RCC 7860 (cell line): ENCODE measurements at places on chromosomes 2 and 18.

- no peak for DNase-seq
Observed at GRCh38 chr2:134773335-134773734, 54.5 kb upstream of the TMEM163 start.

- no peak for DNase-seq
Observed at GRCh38 chr2:63525905-63526304, 62.4 kb downstream of the WDPCP start.

DNA sequence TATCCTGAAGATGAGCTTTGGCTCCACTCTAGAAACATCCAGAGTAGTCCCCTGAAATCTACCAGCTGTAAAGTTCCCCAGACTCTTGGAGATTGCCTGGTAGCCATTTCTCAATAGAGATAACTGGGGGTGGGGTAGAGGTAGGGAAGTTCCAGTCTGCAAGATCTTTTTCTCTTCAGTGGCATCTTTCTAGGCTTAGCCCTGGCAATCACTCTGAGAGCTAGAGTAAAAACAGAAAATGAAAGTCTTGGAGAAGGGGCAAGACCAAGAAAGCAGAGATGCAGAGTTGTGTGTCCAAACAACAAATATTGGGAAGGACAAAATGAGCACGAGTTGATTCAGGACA, 41.8 kb upstream of the LCLAT1 start:
- no peak for DNase-seq

DNA sequence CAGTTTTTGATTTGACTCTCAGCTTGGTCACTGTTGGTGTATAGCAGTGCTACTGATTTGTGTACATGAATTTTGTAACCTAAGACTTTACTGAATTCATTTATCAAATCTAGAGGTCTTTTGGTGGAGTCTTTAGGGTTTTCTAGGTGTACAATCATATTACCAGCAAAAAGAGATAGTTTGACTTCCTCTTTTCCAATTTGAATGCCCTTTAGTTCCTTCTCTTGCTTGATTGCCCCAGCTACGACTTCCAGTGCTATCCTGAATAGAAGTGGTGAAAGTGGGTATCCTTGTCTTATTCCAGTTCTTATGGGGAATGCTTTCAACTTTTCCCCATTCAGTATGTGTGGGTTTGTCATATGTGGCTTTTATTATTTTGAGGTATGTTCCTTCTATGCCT, 312.9 kb upstream of the REV1 start:
- no peak for DNase-seq

DNA sequence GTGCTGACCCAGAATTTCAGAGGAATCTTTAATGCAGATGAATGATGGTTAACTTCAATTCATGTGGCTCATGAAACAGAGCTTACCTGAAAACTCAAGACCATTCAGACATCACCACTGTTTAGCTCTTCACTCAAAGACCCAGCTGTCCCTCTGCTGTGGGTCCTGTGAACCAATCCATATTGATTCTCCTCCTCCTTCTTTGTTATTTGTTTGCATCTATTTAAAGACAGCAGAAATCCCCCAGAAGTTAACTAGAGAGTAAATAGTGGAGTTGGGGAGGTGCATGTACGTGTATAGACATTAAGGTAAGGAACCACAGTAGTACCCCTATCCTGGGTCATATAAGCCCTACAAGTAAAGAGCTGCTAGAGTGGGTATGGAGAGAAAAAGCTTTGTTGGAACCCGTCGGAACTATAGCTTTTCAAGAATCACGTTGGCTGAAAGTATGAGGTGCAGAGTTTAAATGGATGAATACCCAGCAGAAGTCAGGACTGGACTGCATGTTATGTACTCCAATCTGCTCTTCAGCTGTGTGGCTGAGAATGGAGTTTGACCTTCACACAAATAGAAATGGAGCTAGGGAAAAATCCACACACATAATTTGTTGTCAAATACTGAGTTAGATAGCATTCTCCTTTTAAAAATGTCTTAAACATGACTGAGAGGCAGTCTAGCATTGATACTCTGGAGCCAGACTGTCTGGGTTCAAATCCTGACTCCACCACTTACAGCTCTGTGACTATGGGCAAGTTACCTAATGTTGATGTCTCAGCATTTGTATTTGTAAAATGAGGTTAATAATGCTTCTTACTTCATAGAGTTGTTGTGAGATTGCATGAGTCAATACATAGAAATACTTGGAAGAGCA, 81.7 kb upstream of the HK2 start:
- DNase-seq: no peak

DNA sequence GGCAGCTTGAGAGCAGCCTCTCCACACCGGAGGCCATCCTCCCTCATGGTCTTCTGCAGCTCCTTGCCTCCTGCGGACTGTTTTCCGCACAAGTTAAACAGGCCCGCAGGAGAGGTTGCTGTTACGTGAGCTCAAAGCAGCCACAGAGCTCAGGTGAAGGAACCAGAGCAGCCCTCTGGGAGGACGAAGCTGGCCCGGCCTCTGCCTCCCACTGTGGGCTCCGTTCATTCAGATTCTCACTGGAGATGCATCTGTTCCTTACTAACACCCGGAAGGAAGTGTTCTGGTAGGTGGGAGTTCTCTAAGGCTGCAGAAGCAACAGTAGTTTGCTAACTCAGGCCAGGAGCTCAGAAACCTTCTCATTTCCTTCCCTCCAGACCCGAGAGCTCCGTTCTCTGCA, 10.9 kb downstream of the DIPK1C start:
- DNase-seq: no peak

DNA sequence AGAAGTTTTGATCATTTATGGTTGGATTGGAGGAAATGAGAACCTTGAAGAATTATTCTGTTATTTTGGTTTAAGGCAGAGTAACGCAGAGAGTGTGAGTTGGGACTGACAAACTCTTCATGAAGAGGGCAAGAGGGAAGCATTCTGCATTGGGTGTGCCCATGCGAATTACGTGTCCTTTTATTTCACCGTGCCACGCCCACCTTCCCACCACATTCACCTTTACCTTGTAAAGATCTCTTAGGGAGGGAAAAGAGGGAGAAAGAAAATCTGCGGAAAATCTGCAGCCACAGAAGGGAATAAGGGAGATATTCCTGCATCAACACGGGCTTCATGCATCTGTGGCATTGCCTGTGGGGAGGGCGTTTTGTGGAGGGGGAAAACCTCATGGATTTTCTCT, 31.8 kb downstream of the SLC9A4 start:
- no peak for DNase-seq

GRCh38 chr18:58567453-58568196, 61.3 kb downstream of the ALPK2 start:
- DNase-seq: peak; percentile 71

DNA sequence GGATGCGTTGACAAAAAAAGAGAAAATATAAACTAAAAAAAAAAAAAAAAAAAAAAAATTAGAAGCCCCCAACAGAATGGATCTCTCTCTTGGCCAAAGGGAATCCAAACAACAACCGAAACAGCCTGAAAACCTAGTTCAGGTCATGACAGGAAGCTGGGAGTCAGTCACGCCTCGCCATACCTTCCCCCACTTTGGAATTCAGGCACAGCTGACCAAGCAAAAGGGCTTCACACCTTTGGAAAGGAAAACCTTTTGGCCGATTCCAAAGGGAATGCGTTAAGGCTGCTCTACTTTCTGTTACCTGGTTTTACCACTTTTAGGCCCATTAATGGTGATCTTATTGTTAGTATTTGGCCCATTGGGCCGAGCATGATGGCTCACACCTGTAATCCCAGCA, 17.9 kb upstream of the RMC1 start:
- no peak for DNase-seq

DNA sequence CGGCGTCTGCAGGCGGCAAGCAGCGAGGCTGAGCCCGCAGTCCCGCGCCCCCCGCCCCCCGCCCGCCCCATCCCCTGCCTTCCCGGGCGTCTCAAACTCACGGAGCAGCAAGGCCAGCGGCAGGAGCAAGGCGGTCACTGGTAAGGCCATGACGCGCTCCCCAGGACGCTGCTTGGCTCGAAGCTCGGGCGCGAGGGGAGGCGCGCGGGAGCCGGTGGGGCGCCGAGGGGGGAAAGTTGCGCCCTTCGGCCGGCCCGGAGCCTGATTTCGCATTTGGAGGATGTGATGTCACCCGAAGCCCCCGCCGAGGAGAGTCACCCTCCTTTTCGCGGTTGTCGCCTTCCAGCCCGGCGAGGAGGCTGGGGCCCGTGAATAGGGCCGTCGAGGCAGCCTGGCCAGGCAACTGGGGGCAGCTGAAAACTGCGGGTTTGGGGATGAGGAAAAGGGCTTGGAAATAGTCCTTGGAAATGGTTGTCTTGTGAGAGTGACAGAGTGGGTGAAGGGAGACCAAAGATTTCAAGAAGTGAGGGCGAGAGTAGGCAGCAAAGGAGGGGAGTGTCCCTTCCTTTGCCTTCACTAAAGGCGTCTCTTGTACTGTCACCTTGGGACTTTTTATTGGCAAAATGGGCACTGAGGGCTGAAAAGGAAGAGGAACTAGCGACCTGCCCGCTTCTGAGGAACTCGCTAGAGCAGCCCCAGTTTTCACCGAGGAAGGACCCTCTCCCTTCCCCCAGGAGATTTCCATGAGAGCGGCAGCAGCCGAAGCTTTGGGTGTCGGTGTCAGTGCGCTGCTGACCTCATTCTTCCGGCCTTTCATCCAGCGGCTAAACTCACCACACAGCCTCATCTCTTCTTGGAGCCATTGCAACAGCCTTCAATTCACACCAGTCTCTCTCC, at the start of gene CD8A:
TSS of gene CD8A (minus strand) at position 238 of the 897 bp plus-strand sequence. CDS start at position 150, 88 bp downstream.
- DNase-seq: no peak

DNA sequence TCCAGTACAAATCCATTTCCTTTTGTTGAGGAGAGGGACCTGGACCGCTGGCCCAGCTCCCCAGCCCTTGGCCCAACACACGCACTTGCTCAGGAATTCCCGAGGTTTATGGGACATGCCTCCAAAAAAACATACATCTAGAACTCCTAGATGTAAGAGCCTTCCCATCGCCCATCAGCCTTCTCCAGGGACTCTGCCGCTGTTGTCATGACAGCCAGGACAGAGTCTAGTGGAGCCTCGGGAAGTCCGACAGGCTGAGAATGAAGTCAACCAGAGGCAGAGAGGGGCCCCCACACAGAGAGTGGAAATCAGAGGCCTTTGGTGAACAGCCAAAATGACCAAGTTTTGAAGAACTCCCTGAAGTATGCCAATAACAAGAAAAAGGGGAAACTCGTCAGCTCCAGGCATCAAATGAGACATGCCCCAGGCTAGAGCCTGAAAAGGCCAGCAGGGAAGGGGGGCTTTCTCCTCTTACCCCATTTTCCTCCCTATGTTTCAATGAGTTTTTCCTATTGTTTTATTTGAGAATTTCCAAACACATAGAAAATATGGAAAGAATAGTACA, 43.2 kb upstream of the CAB39 start:
- DNase-seq: no peak

- DNase-seq: no peak
Observed at GRCh38 chr2:3009005-3009404, 368.6 kb downstream of the EIPR1 start.

DNA sequence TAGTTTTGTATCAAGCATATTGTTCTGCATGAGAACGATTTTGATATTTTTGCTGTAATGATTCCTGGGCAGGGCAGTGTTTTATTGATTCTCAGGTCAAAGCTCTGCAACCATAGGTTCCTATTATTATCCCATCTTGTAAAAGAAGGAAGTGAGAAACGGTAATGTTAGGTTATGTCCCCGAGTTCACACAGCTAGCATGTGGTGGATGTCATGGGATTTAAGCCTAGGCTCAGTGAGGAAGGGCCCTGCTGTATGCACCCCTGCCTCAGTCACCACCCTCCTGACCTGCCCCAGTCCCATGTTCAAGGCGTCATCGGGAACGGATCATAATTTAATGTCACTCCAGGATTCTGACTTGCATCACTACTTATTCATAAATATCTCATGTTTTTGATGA, 10.7 kb downstream of the ACP1 start:
- no peak for DNase-seq

DNA sequence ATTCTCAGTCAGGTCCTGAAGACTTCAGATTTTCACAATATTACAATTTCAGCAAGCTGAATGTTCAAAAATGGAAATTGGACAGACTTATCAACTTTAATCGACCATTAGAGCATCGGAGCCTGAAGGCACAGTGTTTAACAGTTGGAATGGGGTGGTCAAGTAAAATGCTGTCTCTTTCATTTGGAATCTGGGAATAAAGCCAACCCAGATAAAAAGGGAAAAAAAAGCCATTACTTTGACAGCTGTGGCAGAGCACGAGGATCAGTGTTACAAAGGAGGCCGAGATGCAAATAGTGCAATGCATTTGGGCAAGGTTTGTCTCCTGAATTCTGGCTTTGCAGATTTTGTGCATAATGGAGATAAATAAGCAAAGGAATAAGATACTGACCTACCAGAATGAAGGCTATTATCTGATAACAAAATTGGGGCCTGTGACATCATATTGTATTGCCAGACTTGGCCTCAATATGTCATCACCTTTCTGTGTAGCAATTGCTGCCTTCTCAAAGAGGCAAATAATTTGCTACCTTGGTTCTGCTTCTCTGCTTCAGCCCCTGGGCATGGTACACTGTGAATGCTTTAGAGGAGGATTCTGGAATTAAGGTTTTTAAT, 277.5 kb upstream of the KLHL29 start:
- no peak for DNase-seq

DNA sequence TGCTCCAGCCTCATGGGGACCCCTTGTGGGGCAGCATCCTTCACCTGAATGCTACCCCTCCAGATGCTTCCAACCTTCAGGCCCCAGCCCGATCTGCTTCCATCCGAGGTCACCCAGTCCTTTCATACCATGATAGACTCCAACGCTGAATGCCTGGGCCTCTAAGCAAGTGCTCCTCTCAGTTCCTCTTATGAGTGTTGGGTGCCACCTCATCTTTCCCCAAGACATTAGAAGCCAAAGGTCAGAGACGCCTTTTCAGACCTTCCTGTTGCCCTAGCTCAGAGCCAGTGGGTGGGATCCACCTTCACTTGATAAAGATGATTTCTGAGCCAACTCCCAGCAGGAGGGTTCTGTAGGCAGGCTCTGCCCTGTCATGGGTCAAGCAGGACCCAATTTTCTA, 174.5 kb upstream of the MGAT5 start:
- DNase-seq: no peak

DNA sequence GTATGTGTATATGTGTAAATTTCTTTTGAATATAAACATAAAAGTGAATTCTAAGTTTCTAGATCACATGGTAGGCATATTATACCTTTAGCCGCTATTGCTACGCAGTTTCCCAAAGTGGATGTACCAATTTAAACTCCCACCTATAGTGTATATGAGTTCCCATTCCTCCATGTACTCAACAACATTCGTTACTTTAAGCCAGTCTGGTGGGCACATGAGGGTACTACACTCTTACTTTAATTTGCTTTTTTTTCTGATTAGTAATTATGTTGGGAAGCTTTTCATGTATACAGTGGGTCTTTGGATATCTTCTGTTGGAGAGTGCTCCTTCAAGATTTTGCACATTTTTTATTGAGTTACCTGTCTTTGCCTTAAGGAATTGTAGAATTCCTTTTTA, 683.8 kb downstream of the ERBB4 start:
- no peak for DNase-seq

- DNase-seq: no peak
Observed at GRCh38 chr2:241412144-241412543, 56.1 kb downstream of the FARP2 start.
